ENCODE measurements at places on chromosomes 5 and 9. TPM values are rescaled to one million over a fixed set of nuclear protein-coding genes. Genes with fewer than 3 reads are reported as not detected.

Gene MYMK
- total RNA-seq: not detected

Gene GLDC
- under 0.01 TPM for total RNA-seq

Gene AMACR
- total RNA-seq: 8.6 TPM

Gene FGD3
- total RNA-seq: not detected

Gene CDH10
- 2.4 TPM for total RNA-seq

Gene PTCD2
- 10.4 TPM for total RNA-seq

Gene CATSPER3
- total RNA-seq: not detected

Gene BNC2
- 20.6 TPM for total RNA-seq

Gene SELENOP
- 0.32 TPM for total RNA-seq

Gene SV2C
- total RNA-seq: not detected
